ENCODE measurements at places on chromosomes 3 and 15. TPM values are rescaled to one million over a fixed set of nuclear protein-coding genes. Genes with fewer than 3 reads are reported as not detected.

DNA sequence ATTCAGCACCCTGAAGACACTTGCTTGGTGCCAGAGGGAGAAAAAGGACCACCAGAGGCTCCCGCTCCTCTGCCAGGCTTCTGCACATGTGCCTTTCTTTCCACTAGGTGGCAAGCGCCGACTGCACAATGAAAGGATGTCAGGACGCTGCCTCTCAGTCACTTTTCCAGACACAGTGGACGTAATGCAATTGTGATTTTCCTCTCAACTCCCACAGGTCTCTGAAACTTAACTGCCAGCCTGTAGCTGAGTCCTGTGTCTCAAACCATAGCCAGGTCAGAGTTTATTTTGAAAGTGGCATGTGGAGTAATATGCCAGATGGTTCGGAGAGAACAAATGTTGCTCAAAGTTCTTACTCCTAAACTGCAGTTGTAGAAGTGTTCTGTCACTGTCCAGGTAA is 162.9 kb downstream of the ITPR1 start:
- peak; percentile 62 for DNase-seq

DNA sequence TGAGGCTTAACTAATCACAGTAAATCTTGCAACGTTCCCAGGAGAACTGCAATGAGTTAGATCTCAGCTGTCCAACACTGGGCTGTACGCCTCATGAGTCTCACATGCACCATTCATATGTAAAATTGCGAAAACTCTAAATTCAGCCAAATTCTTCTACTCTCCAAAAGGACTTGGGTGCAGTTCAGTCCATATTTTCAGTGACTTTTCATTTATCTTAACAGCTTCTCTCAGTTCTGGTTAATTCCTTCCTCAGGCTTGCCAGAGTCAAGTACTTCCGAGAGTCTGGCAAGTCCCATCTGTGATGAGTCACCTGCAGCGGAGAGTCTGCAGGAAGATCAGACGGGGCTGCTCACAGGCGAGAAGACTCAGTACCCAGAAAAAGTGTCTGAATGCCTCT is 11.5 kb downstream of the CCDC80 start:
- DNase-seq = peak; percentile 81

DNA sequence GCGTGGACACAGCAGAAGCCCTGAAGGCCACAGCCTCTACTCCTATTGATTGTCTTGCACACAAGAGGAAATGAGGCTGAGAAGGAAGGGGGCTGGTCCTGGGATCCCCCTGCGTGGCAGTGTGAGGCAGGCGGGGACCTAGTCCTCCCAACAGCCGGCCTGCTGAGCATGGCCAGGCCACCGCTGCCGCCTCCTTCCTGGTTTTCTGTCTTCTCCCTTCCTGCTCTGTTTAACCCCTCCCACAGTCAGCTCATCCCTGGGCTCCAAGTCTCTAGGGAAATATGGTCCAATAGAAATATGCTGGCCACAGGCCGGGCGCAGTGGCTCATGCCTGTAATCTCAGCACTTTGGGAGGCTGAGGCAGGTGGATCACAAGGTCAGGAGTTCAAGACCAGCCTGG is 42.1 kb upstream of the HES1 start:
- DNase-seq = no peak

- no peak for DNase-seq
Observed at GRCh38 chr15:43346305-43346704, 15.9 kb upstream of the LCMT2 start.

DNA sequence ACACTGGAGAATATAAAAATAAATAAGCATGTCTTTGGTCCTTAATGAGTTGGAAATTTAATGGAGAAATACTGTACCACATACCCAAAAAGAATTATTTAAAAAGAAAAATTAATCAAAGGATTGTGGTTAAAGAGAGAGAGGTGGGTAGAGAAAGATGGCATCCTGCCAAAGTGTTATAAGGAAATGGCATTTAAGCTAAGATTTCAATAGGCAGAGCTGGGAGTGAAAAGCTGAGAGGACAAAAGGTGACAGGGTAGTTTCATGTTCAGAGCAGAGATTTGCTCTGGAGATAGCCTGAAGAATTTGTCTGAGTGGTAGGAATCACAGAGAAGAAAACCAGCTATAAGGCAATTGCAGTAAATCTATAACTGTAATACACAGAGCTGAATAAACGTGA is 181.0 kb downstream of the SI start:
- no peak for DNase-seq

The SNTN gene
- total RNA-seq = not detected

DNA sequence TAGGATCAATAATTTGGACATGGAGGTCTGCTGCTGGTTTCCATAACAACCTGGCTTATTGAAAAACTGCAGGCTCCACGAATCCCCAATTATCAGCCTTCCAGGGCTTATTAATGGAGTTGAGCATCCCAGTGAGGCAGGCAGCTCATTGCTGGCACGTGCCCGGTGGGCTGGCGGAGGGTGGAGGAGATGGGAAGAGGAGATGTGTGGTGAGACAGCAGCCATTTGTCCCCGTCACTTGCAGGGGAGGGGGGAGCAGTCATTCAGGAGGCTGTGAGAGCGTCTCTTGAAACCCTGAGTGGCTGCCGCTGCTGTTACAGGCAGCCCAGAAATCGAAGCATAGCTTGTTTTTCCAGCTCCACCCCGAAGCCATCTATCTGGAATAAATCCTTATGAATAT is 70.6 kb downstream of the GAP43 start:
- DNase-seq = no peak

DNA sequence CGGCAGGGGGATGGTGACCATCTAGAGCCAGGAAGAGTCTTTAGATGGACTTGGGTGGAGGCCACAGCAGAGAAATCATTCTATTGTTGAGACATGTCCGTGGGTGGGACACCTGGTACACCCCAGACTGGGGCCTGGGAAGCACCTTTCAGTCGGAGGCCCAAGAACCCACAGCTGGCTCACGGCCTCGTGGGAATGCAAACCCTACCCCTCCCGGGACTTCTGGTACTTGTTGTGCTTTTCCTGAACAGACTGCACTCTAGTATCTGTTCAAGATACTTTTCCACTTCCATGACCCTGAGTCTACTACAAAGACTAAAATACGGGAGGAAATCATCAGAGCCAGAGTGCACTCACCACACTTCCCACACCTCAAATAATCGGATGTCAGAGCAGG is 60.7 kb downstream of the BDH1 start:
- DNase-seq = no peak

Measured in HT1080 (cell line).